Astrocyte (in vitro differentiated cells and primary cell): ENCODE measurements at places on chromosomes 5 and 9. TPM values are rescaled to one million over a fixed set of nuclear protein-coding genes. Genes with fewer than 3 reads are reported as not detected.

- no peak for DNase-seq
Observed at GRCh38 chr9:5897851-5898250, 7.2 kb downstream of the MLANA start.

- no peak for DNase-seq
Observed at GRCh38 chr9:101650142-101650541, 55.4 kb upstream of the PPP3R2 start.

- DNase-seq: no peak
Observed at GRCh38 chr5:56291661-56292374, 58.7 kb upstream of the ANKRD55 start.

DNA sequence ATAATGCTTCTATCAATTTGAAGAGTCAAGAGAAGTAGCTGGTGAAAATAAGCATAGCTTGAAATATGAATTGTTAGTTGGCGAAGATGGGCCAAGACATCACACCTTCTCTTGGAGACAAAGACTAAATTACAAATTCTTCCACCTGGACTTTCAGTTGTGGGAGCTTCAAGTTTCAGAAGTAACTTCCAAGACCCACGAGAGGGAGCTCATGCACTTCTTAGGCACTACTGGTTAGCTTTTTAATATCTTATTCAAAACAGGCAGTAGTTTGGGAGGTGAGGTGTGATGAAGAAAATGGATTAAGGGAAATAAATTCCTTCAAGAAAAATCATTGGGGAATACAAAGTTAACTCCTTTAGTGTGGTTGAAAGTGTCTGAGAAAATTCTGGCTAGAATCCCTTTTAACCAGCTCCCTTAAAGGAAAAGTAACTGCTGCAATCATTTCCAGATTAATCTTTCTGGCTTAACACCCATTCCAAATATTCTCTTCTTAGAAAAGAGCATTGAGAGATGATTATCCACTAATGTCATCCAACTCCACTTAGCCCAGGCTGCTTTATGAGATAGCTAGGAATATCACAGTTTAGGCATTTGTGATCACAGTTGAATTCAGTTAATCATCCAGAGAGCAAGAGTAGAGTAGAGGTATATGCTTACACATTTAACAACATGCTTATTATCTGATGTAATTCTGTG, 139.5 kb upstream of the DMRTA1 start:
- peak; percentile 66 for DNase-seq

- no peak for DNase-seq
Observed at GRCh38 chr5:81513982-81514381, 120.0 kb upstream of the ACOT12 start.

The BASP1 gene
- total RNA-seq: 260 and 273 TPM in 2 replicates

The ANKRD18A gene
- 4.0 and 11.7 TPM in 2 replicates for total RNA-seq

DNA sequence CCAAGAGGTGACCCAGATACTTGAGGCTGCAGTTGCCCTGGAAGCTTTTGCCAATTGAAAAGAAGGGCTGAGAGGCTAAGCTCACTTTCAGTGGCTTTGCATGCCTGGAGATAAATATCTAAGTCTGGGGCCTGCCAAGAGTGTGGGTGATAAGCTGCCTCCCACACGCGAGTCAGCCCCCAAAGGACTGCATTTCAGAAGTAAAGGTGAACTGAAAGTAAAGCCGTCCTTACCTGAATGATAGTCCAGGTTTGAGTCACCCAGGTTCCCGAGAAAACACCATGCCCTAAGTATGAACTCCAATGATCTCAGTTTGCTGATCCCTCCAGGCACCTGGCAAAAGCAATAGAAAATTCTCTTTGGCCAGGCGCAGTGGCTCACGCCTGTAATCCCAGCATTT, 22.5 kb upstream of the N4BP3 start:
- no peak for DNase-seq

GRCh38 chr5:133072021-133072420, 20.2 kb downstream of the HSPA4 start:
- DNase-seq: no peak

- DNase-seq: peak; percentile 9
Observed at GRCh38 chr5:102511666-102512065, 12.9 kb upstream of the SLCO6A1 start.
